ENCODE measurements at places on chromosomes 3 and 15.

DNA sequence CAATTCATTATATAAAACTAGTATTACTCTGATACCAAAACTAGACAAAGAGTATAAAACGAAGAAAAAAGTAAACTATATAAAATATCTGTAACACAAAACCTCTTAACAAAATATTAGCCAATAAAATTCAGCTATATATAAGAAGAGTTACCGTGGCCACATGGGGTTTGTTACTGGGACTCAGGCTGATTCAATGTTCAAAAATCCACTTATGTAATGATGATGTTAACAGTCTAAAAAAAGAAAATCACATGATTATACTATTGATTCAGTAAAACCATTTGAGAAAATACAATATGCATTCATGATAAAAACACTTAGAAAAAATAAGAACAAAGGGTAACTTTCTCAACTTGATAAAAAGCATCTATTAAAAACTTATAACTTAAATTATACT lies 18.3 kb downstream of the P2RY1 start:
- DNase-seq: no peak

GRCh38 chr3:108713816-108714215 lies 43.4 kb downstream of the RETNLB start:
- no peak for DNase-seq

GRCh38 chr3:183085634-183086390 lies 13.5 kb downstream of the MCCC1 start:
- no peak for DNase-seq

GRCh38 chr3:190120269-190121060 lies at the start of gene P3H2:
P3H2 (minus strand) TSS chr3:190120897; CDS start chr3:190120731, 166 bp downstream.
- DNase-seq: peak; percentile 89

- no peak for DNase-seq
Observed at GRCh38 chr15:48501208-48501607, 144.3 kb downstream of the FBN1 start.

GRCh38 chr3:59996056-59996455 lies 946.2 kb upstream of the CFAP20DC start:
- DNase-seq: no peak

- DNase-seq: no peak
Observed at GRCh38 chr15:90047956-90048575, 46.9 kb downstream of the ZNF710 start.

- no peak for DNase-seq
Observed at GRCh38 chr15:90184786-90185704, 16.1 kb upstream of the SEMA4B start.

DNA sequence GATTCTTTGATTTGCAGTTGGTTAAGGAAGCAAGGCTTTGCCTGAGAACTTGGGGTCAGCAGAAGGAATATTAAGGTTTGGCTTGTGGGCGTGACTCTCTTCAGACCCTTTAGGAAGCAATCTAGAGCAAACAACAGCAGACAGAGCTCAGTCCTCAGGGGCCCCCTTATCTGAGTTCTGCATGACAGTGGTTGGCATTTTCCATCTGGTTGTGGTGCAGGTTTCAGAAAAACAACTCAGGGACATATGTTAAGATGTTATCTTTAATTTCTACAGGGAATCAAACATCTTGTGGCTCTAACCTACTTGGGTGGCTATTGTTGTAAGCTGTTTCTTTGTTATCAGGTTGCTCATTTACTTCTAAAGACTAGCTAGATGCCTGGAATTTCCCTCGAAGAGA lies 141.4 kb downstream of the VPS8 start:
- no peak for DNase-seq

GRCh38 chr3:40201770-40202169 lies 107.7 kb upstream of the EIF1B start:
- no peak for DNase-seq

DNA sequence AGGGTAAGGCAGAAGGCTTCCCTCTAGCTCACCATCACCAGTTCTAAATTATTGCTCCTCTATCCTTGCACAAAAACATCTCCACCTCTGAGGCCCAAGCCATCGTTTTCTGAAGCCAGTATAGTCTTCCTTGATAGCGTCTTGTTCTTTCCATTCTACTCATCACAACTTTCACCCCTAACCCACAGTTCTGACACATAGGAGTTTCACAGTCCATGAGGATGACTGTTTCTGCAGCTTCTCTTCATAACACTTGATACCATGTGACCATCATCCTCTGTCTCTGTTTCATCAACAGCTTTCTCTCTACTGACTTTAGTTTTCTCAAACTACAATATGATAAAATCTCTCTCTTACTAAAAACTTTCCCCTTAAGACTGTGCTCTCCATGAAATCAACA lies 1166.5 kb downstream of the ROBO1 start:
- no peak for DNase-seq

- DNase-seq: no peak
Observed at GRCh38 chr3:109784285-109784684, 446.9 kb upstream of the DPPA4 start.

- DNase-seq: no peak
Observed at GRCh38 chr3:173825730-173826129, 428.2 kb downstream of the NLGN1 start.

- DNase-seq: no peak
Observed at GRCh38 chr3:144294659-144295538, 323.3 kb downstream of the DIPK2A start.

DNA sequence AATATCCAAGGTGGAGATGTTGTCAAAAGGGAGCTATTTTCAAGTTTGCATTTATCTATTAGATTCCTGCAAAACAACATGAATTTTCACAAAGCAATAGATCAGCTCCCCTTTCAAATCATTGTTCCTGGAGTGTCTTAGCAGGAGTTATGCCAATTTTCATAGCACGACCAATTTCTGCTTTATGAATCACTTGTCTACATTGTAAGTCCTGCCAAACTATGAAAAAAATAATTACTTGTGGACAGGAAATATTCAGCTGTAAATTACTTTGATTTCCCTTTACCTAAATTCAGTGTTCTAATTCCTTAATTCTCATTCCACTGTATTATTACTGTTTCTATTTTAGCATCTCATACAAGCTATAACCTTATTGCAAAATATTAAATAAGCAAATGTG lies 1289.6 kb downstream of the NSUN3 start:
- DNase-seq: no peak

DNA sequence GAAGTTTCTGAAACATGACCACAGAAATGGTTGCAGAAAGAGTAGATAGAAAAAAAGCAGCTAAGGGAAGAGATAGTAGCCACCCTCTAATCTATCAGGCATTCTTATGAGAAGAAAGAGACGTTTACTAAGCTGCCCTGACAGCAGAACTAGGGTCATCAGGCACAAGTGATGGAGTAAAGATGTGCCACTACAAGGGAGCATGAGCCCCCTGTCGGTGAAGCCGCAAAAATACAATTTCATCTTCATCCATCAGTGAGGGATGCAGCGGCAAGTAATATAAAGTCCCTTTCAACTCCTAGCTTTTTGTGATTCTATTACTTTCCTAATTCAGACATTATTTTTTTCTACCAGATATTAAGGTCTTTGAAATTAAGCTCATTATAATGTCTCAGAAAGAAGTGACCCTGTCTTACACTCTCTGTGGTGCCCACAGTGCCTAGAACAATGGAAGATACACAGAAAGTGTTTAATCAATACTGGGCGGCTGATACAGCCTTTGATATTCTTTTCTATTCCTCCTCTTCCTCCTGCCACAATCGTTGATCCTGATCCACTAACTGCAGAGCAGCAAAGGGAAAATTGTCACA lies 651.6 kb downstream of the NTRK3 start:
- no peak for DNase-seq

- DNase-seq: no peak
Observed at GRCh38 chr3:178159691-178160220, 376.5 kb upstream of the KCNMB2 start.

DNA sequence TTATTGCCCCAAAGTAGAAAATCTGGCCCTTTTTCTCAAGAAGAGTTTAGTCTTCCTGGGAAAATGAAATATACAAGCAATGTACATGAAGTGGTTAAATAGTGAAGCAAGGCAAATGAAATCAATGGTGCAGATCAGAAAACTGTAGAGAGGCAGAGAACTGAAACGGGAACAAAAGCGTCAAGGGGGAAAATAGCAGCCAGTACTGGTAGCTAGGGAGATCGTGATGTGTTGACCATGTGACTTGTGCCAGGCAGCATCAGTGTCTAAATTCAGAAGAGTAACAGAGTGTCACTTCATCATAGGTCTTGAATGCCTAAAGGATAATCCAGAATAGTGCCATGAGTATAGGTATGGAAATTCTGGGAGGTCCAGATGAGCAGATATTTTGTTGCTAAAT lies 163.1 kb downstream of the CHL1 start:
- no peak for DNase-seq

- no peak for DNase-seq
Observed at GRCh38 chr3:37963635-37964034, 27.0 kb upstream of the VILL start.

DNA sequence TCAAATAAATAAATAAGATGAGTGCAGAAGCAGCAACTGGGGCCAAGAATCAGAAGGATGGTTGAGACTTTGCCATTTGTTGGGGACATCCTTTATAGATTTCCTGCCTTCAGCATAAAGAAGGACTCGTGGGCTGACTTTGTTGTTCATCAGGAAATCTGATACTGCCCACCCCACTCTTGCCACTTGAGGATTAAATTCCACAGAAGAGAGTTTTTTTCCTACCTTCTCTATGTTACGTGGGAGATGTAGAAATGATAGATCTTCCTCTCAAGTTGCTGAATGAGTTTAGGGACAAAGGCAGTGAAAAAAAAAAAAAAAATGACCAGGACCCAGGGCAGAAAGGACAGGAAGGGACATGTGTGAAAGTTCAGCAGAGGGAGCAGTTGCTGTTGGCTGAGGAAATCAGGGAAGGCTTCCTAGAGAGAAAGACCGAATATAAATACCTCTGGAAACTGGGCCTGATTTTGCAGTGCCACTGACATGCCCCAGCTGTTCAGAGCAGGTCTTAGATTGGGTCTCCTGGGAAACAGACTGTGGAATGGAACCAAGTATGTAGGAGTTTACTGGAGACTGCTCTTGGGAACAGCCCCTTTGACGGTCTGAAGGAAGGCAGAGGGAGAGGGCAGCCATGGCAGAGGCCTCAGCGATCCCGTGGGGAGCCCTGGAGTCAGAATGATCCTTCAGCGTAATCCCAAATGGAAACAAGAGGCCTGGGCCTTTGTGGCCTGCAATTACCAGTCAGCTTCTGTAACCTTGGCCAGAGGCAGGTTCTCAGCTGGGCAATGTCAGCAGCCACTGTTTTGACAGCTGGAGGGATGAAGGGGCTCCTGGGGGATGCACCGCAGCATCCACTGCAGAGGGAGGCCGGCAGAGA lies 50.9 kb downstream of the C3orf20 start:
- DNase-seq: no peak

- no peak for DNase-seq
Observed at GRCh38 chr3:30438126-30438525, 168.3 kb upstream of the TGFBR2 start.

DNA sequence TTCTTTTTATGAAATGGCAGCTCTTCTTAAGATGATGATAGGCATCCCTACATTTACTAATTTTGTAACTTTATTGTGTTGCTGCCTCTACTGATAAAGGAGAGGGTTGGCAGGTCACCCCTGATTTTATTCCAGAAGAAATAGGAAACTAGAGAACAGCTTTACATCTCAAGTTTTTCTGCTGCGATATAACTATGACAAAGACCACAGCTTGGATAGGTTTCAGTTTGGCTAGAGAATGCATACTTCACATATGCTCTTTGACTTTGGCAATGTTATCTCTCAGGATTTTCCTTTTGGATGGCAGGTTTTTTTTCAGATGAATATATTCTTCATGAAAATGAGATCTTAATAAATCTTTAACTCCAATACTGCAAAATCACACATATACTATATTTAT lies 395.3 kb upstream of the GOLIM4 start:
- DNase-seq: no peak

- no peak for DNase-seq
Observed at GRCh38 chr3:52456800-52457183, 1.4 kb downstream of the NISCH start.

DNA sequence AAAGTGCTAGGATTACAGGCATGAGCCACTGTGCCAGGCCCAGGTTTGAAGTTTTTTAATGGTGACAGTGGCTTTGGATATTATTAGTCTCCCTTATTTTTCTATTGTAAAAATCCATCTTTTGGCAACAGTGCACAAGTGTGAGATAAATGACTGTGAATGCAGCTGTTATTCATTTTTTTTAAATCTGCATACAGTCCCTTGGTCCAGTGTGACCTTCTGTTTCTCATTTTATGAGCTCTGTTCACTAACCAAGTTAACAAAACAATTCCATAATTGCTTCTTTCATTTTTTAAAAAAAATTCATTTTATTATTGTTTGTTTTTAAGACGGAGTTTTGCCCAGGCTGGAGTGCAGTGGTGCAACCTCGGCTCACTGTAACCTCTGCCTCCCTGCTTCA lies 381.8 kb downstream of the NAALADL2 start:
- no peak for DNase-seq

- no peak for DNase-seq
Observed at GRCh38 chr3:61638741-61639140, 77.4 kb downstream of the PTPRG start.

DNA sequence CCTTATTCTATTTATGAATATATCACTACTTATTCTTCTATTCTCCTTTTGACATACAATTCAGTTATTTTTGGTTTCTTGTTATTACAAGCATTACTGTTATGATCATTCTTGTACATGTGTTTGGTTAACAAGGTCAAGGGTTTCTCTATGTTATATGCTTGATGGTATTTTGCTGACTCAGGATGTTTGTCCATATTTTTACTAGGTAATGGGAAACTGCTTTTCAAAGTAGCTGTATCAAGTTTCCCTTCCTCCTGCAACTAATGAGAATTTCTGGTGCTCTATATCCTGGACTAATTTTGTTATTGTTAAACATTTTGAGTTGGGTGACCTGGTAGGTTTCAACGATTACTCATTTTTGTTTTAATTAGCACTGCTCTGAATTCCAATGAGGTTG lies 841.0 kb downstream of the OTOL1 start:
- DNase-seq: no peak

GRCh38 chr3:121998611-121999473 lies 23.2 kb downstream of the ILDR1 start:
- DNase-seq: no peak

DNA sequence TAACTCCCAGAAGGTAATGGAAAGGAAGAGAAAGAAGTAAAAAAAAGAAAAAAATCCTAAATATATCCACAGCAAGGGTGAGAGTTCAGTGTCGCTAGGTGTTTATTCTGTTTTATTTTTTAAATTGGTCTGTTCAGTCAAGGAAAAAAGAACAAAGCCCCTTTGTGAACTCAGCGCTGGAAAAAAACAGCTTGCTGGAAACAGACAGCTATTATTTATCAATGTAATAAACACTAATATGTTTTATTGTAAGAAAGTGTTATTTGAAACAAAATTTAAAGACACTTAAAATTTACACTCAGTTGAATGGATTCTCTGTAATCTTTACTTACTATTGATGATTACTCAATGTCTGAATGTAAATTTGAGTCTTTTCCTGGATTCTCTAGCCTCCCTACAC lies 32.3 kb upstream of the LEKR1 start:
- no peak for DNase-seq
